ENCODE measurements at places on chromosomes 5 and 9. TPM values are rescaled to one million over a fixed set of nuclear protein-coding genes. Genes with fewer than 3 reads are reported as not detected.

The GLRA1 gene
- not detected for total RNA-seq

The INSL6 gene
- not detected for total RNA-seq

The ADGRD2 gene
- total RNA-seq = not detected

The IL31RA gene
- 13.2 TPM for total RNA-seq

The SSNA1 gene
- 24.1 TPM for total RNA-seq

The ZNF346 gene
- total RNA-seq = 16.8 TPM

The ISL1 gene
- 0.30 TPM for total RNA-seq

GRCh38 chr9:973295-973834 lies 3.1 kb upstream of the DMRT3 start:
- DNase-seq = no peak

DNA sequence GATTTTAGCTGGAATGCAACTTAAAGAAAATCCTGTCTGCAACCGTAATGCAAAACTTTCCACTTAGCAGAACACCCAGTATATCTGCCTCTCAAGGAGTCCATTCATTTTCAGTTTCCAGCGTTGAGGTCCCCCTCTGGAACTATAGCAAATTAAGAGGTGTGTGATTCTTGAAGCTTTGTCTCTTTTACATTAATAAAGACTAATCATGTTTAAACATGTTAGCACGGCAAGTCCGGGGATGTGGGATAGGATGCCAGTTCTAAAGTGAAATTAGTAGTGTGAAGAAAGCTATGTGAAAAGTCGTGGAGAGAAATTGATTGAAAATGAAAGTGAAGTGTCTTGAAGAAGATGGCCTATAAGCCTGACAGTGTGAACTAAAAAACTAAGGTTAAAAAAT lies 429.1 kb downstream of the NR2F1-AS1 start:
- no peak for DNase-seq

GRCh38 chr5:42005561-42006153 lies 80.6 kb downstream of the FBXO4 start:
- DNase-seq = no peak

DNA sequence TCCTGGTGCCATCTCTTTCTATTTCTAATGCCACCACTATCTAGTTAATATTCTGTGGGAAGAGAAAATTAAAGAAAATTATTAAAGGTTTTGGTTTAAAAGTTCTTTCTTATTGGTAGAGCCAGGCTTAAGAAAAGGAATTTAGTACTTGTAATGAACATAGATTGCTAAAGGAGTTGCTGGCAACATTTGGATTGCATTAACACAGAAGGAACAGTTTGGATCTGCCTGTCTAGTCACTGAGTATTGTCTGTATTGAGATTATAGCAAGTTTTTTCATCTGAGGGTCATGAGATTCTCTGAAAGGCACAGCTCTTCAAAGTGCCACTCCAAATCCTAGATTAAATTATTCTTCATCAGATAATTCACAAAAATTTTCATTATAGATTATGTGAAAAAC lies 32.0 kb downstream of the FSD1L start:
- DNase-seq = no peak

DNA sequence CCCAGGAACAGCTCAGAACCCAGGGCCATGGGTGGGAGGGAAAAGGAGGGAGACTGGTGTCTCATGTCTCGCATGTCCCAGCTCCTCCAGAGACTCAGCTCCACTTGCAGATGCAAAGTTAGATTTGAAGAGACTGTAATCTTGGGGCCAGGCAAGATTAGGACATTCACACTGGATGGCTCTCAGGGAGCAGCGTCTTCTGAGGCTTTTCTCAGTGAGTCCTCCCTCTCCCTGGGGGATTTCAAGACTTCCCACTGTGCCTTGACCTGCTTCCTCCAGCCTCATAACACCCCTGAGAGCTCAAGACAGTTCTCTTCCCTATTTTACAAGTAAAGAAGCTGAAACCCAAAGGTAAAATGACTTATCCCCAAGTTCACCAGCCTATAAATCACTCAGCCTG lies 10.5 kb upstream of the TCOF1 start:
- DNase-seq = no peak

DNA sequence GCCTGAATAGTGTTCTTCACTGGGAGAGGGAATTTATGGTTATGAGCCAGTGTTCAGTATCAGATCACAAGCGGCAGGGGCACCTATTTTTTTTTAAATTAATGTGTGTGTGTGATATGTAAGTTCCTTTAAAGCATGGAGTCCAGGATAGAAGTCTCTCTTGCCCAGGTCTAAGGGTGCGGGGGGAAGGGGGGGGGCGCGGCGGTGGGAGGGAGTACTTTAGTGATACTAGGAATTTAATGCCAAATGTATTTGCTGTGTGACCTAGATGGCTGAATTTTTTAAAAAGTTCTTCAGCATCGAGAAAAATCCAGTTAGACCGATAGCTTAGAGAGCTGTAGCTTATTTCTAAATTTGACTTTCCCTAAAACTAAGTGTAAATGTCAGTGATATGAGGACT lies 1.5 kb upstream of the FCHO2 start:
- no peak for DNase-seq

GRCh38 chr9:129334105-129334935 lies 156.3 kb upstream of the IER5L start:
- peak; percentile 90 for DNase-seq

DNA sequence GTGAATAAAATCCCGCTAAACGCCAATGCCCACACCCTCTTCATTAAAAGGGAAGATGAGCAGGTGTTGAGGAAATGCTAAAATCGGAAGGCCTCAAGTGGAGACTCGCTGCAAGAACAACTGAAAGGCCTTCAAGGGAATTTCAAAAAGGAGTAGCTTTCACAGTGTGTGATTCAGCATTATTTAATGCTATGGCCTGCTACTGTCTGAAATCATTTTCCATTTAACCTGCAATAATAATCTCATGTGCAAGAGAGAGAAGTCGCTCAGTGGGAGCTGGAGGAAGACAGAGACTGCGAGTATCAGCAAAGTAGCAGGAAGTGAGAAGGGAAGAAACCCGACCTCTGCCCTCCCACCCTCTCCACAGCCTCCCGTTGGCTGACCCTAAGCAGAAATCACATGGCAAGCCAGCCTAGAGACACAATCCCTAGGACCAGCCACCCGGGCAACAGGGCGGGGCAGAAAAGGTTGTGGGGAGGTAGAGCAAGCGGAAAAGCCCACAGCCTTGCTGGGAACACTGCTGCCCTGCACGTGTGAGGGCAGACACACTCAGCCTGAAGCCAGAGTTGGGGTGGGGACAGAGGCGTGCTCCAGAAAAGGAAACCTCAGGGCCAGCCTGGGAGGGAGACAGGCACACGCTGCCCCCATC lies 39.9 kb upstream of the CTSL start:
- DNase-seq = no peak

DNA sequence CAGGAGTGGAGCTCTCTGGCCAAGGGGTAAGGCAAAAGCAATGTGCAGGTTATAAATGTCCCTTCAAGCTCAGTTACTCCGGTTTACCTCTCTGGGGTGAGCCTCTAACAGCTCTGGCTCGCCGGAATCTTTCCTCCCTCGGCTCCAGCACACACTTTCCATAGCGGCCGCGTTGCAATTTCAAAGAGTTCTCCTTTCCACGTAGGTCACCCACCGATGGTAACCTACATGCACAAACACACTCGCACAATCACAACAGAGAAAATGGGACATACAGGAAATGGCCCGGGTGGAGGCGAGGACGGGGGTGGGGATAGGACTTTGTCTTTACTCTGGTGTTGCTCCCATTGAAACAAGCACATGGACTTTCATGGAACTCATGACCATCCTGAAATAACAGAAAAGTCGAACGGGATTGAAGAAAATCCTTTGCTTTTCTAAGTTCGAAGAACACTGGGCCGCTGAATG lies 1.2 kb downstream of the LHFPL2 start:
- DNase-seq = peak; percentile 52

- no peak for DNase-seq
Observed at GRCh38 chr5:158553962-158554336, 545.8 kb downstream of the EBF1 start.

All from skin of body (tissue), 3 donors.